ENCODE measurements at places on chromosomes 4 and X.

DNA sequence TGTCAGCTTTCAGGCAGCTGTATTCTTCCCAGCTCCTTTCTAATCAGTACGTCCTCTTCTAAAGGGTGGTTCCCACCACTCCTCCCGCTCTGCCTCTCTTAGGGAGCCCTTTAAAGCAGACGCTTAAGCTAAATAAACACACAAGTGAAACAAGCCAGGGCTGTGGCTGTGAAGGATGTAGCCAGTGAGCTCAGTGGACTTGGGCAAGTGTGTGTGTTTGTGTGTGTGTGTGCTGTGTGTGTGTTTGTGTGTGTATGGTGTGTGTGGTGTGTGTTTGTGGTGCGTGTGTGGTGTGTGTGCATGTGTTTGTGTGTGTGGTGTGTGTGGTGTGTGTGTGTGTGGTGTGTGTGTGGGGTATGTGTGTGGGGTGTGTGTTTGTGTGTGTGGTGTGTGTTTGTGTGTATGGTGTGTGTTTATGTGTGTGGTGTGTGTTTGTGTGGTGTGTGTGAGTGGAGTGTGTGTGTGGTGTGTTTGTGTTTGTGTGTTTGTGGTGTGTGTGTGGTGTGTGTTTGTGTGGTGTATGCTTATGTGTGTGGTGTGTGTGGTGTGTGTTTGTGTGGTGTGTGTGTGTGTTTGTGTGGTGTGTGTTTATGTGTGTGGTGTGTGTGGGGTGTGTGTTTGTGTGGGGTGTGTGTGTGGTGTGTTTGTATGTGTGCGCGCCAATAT, 283.3 kb downstream of the PTTG2 start:
- DNase-seq, result no peak

DNA sequence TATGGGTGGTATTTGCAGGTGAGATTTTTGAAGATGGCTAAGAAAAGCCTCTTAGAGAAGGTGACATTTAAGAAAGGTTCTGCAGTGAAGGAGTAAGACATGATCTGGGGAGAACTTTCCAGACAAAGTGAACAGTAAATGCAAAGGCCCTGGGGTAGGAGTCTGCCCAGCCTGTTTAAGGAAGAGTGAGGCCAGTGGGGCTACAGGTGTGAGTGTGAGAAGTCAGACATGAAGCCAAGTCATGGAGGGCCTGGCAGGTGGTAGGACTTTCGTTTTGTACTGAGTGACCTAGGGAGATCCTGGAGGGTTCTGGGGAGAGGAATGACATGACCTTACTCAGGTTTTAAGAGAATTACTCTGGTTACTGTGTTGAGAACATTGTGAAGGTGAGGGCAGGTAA, 21.5 kb downstream of the COQ2 start:
- no peak for DNase-seq

GRCh38 chr4:141654098-141654497, 17.7 kb downstream of the IL15 start:
- DNase-seq, result no peak

DNA sequence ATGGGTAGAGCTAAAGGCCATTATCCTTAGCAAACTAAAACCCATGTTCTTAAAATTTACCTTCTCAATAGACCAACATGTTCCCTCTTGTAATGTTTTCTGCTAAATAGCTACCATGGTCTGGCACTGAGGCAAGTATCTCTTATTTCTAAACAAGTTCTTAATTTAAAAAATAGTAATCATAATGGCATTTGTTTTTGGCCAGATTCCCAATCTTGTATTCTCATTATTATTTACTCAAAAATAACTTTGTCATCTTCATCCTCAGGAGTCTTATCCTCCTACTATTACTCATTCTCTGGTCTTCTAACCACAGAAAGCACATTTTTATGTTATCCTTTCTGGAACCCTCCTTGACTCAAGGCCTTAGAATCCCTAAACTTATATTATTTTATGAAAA, 931.2 kb downstream of the CCSER1 start:
- DNase-seq, result no peak

DNA sequence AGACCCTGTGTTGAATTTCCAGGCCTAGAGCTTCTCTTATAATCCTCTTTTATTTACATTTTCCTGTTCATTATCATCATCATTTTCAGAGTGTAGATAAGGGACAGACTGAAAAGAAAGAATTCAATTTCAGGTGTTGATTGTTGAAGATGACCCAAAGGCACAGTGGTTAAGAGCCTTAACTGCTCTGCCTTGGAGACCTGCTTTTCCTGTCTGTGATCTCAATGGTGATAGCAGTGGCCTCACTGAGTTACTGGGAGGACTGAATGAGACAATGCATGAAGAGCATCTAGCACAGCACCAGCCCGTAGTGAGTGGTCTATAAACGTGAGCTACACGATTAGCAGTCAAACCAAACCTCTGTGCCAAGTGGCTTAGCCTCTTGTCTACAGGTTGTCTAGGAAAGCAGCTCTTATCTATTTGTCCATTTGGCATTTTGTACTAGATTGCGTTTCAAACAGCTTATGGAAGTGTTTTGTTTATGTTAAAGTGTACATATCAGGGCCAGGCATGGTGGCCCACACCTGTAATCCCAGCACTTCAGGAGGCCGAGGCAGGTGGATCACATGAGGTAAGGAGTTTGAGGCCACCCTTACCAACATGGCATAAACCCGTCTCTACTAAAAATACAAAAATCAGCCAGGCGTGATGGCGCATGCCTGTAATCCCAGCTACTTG, 41.5 kb downstream of the SETD7 start:
- DNase-seq, result no peak

GRCh38 chr4:135277980-135278315, 1076.4 kb upstream of the PABPC4L start:
- no peak for DNase-seq

- no peak for DNase-seq
Observed at GRCh38 chr4:25345744-25346143, 31.3 kb upstream of the ANAPC4 start.

GRCh38 chr4:76677571-76678326, 220.2 kb downstream of the SOWAHB start:
- DNase-seq, result no peak

DNA sequence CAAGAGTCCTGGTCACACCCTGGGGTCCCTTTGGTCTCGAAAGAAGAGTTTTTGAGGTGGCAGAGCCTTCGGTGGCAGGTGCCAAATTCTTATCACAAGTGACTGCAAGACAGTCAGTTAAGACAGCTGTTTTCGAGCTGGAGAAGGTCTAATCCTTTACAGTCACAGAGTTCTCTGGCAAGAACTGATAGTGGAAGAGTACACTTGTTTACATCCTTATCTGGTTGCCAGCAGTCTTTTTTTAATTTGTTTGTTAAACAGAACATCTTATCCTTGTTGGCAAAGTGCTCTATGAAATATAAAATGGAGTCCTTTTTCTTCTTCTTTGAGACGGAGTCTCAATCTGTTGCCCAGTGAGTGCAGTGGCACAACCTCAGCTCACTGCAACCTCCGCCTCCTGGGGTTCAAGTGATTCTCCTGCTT, 50.4 kb upstream of the ELOVL6 start:
- no peak for DNase-seq

DNA sequence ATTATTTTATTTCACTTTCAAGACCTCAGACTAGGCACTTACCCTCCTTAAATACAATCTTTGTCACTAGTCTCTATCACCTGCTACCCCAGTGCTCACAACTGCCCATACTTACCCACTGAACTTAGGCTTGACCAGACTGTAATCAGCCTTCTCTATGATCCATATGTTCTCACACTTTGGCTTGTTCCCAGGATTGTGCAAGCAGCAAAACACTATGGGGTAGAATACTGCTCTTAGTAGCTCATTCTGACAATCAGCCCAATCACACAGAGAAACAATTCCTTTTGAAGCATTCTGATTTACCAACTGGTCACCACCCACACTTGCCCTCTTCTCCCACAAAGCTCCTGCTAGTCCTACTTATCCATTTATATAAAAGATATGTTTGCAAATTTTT, 878.3 kb downstream of the FSTL5 start:
- DNase-seq, result no peak

GRCh38 chr4:1381944-1382541, 24.2 kb downstream of the NKX1-1 start:
- no peak for DNase-seq

- no peak for DNase-seq
Observed at GRCh38 chrX:52504551-52504950, 8.9 kb downstream of the XAGE1A start.

GRCh38 chrX:2578864-2579263, 78.1 kb upstream of the DHRSX start:
- DNase-seq, result no peak

DNA sequence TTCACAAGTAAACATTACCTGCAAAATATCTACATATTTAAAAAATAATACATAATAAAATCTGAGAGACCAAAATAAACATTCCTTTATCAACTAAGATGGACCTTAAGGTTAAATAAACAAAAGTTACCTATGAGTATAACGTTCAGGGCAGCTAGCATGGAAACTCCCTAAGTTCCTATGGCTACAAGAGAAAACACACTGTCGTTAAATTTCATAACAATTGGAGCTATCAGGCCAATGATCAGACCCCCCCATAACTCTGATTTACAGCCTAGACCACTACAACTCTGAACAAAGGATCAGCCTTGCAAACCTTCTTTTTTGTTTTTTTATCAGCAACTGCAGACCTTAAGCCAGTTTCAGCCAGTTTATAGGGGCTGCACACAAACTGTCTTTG, 1418.4 kb downstream of the PCDH18 start:
- DNase-seq, result no peak

GRCh38 chr4:105236202-105236915, 89.7 kb downstream of the TET2 start:
- DNase-seq, result no peak

DNA sequence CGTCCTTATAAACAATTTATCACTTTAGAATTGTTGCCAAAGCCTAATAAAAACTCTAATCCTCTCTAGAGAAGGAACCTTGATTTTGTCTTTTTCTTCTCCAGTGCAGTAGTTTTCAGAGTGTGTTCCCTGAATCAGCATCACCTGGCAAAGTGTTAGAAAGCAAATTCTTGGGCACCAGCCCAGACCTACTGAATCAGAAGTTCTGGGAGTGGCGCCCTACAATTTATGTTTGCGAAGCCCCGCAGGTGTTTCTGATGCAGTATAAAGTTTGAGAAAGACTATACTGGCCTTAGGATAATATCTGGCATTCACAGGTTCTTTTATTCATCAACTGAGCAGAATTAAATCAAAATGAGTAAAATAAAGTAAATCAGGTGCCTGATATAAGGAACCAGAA, 645.8 kb upstream of the ATOH1 start:
- DNase-seq, result no peak

- no peak for DNase-seq
Observed at GRCh38 chr4:46852800-46853199, 56.2 kb downstream of the COX7B2 start.

DNA sequence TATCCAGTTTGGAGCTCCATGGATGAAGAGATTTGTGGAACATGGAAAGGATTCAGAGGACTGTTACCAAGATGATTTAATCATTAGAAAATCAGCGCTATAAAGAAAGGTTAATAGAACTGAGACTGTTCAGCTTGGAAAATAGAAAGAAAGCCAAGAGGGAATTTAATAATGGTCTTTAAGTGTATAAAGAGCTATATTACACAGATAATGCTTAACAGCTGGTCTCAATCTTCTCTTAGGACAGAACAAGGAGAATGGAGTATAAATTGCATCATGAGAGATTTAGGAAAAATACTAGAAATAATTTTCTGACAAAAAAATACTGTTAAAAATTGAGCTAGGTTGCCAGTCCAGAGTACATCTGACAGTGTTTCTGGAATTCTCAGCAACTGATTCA, 91.3 kb upstream of the MAGEC2 start:
- no peak for DNase-seq

GRCh38 chr4:3310301-3311094, 17.7 kb downstream of the RGS12 start:
- no peak for DNase-seq

GRCh38 chrX:16876696-16877095, 6.5 kb upstream of the RBBP7 start:
- DNase-seq, result no peak

GRCh38 chr4:126087101-126087500, 772.3 kb downstream of the FAT4 start:
- no peak for DNase-seq

- no peak for DNase-seq
Observed at GRCh38 chr4:14168919-14169318, 541.4 kb upstream of the BOD1L1 start.

GRCh38 chr4:66693694-66694093, 851.6 kb downstream of the CENPC start:
- no peak for DNase-seq

GRCh38 chrX:139203651-139204570, 326.6 kb upstream of the F9 start:
- no peak for DNase-seq

DNA sequence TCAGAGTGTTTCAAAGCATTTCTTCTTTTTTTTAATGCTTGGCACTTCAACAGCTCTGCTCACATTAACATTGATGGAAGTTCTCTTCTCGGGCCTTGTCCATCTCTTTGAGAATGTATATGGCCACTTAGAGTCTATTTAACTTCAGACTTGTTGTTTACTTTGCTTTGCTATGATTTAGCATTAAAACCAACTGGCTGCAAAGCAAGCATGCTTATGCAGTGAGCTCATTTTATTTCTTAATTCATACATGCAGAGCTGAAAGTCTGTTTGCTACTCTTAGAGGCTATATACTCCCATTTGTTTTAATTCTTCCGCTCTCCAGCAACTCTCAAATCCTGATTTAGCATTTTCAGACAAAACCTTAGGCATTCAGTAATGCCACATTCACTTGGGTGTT, 107.6 kb upstream of the PACRGL start:
- no peak for DNase-seq

DNA sequence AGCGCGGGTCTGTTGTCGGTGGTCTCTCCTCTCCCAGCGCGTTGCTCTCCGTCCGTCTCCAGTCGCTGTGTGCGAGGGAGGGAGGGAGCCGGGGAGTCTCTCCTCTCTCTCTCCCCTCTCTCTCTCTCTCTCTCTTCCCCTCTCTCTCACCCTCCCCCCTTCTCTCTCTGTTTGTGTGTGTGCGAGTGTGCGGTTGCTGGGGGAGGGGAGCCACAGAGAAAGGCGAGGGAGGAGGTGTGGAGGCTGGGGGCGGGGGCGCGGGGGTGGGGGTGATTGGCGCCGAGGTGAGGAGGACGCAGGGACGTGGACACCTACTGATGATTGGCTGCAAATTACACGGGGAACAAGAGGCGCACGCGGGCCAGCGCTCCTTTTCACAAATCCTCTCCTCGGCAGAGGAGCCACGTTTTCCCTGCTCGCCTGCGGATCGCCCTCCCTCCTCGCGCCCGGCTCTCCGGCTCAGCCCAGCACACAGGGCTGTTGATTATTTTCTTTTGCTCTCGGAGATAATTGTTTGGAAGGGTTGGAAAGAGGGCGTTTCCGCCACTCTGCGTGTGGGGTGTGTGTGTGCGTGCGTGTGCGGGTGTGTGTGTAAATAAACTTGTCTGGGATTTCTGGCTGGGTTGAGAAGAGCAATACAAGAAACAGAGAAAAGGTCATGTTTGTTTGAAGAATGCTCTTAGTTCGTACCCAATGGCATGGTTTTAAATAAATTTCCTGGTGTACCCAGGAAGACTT, at the start of gene CXXC4:
Gene CXXC4, minus strand, starts transcription at position 73 of the 738 bp plus-strand sequence. CDS start 3,092 bp downstream, outside the sequence.
- DNase-seq, result no peak

GRCh38 chr4:53132132-53132891, 233.5 kb downstream of the SCFD2 start:
- DNase-seq, result no peak
